Glutamatergic neuron (in vitro differentiated cells): ENCODE measurements at places on chromosomes 16 and 17. TPM values are rescaled to one million over a fixed set of nuclear protein-coding genes. Genes with fewer than 3 reads are reported as not detected.
A peak's percentile ranks its signal among the peaks of the same experiment; 100 is the strongest.

KAT8 gene
- 61.2 TPM for total RNA-seq

LRRC75A gene
- total RNA-seq: 7.3 TPM

DNA sequence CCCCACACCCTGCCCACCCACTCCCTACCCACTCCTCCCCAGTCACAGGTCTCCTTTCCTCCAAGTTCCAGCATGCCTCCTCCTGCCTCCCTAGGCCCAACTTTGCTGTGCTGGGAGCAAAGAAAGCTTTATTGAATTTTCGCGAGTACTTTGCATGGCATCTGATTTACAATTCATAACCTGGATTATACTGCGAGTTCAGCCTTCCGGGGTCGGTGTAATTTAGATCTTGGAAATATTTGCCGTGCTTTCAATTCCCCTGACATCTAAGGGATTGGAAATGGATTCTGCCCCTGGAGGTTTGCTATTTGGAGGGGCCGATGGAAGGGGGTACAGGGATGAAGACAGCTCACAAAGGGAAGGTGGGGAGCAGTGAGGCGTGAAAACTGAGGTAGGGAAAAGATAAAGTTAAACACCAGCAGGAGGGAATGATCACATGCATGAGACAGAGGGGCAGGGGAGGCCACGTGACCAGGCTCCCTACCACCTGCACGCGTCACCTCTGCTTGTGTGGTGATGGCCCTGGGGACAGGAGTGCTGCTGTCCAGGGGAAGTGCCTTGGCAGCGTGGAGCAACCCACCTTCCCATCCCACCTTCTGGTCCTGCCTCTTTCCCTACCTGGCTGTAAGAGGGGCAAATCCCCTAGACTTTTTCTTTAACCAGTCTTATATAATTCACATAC, 132.3 kb upstream of the RPL38 start:
- H3K36me3 ChIP-seq: peaks cover 15% of the 10 kb centered on the region
- H3K4me1 ChIP-seq: peaks cover 6% of the 10 kb centered on the region
- no peak for DNase-seq
- H3K27ac ChIP-seq: no peak overlapping the region

DNA sequence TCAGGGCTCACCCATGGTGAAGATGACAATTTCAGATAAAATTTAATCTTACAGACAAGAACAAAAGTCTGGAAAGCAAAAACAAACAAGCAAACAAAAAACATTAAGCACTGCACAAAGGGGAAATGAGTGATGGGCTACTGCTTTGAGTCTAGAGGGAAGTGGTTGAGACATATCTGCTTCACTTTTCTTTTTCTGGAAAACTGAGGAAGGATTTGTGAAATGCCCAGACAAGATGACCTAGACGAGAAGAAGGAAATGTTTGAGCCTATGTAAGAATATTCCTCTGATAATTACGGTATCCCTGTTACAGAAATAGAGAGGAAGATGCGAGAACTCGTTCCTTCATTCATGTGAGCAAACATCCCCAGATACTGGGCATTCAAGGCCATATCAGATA, 11.5 kb upstream of the HYDIN start:
- peaks cover 1% of the 10 kb centered on the region for H3K27me3 ChIP-seq
- no peak overlapping the region for H3K27ac ChIP-seq
- H3K4me1 ChIP-seq: no peaks in the 10 kb centered on the region
- peaks cover under 1% of the 10 kb centered on the region for H3K36me3 ChIP-seq
- no peak for DNase-seq

- no peaks in the 10 kb centered on the region for H3K36me3 ChIP-seq
- peaks cover 8% of the 10 kb centered on the region for H3K27me3 ChIP-seq
- H3K4me3 ChIP-seq: peak within 1 kb of the TSS; percentile 96
- H3K27ac ChIP-seq: no peak within 1 kb of the TSS
- H3K4me1 ChIP-seq: peaks cover 3% of the 10 kb centered on the region
Observed at GRCh38 chr16:10182222-10183053, at the start of gene GRIN2A. Gene GRIN2A, minus strand, starts transcription at chr16:10182428. Its CDS starts 2,017 bp downstream, at chr16:10180411.

GRCh38 chr16:15816228-15816627, 40.6 kb downstream of the MYH11 start:
- peaks cover 2% of the 10 kb centered on the region for H3K4me1 ChIP-seq
- peaks cover 3% of the 10 kb centered on the region for H3K27me3 ChIP-seq
- DNase-seq: no peak
- no peak overlapping the region for H3K4me3 ChIP-seq
- H3K36me3 ChIP-seq: peaks cover 6% of the 10 kb centered on the region
- H3K27ac ChIP-seq: no peak overlapping the region
